NCI-H1417 treated with DMSO at 0.1 percent for 48 hours (cell line): ENCODE measurements at places on chromosomes 7 and 10.

- no peak for DNase-seq
Observed at GRCh38 chr10:118723466-118723865, 31.3 kb downstream of the CACUL1 start.

- DNase-seq, result no peak
Observed at GRCh38 chr7:130850956-130851355, 116.9 kb upstream of the KLF14 start.

DNA sequence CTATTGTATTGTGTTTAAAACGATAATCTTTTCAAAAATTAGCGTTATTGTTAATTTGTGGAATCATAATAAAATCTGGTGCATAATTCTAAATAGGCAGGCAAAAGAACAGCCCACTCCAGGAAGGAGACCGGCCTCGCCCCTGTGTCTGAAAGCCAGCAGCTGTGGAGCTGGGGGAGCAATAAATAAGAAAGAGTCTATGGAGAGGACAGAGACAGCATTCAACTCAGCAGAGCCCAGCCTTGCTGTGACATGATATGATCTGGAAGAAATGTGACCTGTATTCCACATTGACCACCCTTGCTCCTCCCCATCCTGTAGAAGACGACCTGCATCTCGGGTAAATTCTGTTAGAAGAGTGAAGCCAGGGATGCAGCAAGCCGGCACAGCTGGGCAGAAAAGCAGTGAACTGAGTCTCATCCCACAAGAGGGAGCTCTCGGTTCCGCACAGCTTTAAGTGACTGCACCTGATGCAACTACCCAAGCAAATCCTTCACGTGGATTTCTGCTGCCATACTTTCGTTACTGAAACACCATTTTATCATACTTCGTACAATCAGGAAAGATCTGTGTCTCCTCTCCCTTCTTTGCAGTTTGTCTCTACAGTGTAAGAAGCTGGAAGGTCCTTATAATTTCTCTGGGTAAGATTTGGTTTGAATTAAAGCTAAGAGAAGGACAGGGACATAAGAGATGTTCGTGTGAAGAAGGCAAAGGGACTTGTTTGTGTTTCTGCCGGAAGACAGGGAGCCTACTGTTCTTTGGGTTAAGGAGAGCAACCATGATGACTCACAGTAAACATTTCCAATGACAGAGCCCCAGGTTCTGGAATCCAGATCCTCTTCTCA lies 427.1 kb downstream of the GPAM start:
- DNase-seq, result no peak

GRCh38 chr7:83468251-83468739 lies 180.6 kb downstream of the SEMA3E start:
- no peak for DNase-seq

DNA sequence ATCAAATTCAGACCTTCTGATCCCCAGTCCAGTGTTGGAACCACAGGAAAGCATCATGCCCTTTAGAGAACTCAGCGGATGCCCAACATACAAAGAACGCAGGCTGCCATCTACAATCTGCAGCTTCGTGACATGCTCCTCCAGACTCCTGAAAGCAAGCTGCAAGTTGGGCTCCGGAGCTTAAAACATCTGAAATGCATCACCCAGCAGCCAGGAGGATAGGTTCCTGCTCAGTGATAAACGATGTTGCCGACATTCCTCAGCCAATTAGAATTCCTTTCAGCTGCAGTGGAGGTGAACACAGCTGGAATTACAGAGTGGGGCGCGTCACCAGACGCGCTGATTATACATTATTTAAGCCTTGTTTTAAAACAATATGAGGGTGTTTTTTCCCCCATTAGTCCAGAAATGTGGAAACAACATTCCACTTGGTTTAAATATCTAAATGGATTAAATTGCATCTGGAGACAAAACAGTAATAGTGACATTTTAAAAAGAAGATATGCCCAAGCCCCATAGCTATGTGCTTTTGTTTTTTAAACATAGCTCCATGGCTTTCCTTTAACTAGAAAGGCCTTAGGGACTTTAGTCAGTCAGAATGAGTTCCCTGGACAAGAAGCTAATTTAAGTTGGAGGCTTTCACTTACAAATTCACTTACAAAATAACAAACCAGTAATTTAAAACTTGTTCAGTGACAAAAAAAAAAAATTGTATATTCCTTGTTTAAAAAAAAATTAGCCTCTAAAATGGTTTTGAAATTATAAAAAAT lies 6.3 kb downstream of the SMURF1 start:
- DNase-seq, result no peak

GRCh38 chr7:149369497-149369896 lies 91.4 kb downstream of the ZNF777 start:
- DNase-seq, result no peak

DNA sequence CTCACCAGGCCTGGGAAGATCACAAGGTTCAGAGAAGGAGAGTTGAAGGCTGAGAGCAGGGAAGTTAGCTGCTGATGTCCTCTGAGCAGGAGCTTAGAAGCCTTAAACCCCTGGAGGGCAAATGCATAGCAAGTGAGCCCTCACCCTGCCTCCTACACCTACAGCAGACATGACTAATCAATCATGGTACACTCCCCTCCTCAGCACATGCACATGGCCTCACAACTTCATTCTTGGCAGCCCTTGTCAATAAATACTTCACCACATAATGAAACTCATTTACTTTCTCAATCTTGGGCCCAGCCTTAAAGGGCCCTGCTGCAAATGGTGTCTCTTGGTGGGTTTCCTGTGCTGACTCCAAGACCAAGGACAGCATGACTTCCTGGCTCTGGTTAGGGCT lies 12.9 kb downstream of the MMRN2 start:
- no peak for DNase-seq

GRCh38 chr10:13916384-13916947 lies 329.7 kb downstream of the PRPF18 start:
- DNase-seq, result no peak

DNA sequence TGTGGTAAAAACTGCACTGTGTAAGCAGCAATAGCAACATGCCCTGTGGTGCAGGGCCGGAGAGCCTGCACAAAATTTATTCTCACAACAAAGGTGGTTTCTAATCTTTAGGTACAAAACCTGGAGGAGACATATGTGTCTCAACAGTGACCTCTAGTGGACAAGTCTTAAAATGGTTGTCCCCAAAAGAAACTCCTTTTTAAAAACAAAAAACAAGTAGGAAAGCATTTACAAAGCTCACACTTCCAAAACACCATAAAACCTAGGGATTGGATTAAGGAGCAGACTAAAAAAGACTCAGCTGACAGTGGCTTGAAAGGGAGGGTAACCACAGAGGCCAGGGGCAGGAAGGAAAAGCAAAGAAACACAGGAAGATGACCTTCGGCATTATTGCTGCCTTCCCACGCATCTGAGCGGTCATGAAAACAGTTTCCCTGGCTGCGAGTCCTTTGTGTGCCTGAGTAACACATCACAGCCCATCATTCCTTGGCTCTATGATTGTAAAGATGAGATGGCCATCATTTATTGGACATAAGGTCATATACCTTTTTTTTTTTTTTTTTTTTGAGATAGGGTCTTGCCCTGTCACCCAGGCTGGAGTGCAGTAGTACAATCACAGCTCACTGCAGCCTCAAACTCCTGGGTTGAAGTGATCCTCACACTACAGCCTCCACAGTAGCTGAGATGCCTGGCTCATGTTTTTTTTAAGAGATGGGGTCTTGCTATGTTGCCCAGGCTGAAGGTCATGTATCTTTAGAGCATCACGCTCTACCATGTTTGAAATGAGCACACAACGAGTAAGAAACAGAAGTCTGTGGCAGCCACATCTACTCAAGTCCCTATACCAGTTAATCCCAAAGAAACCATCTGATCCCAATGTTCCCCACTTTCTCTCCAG lies 39.5 kb downstream of the RSU1 start:
- no peak for DNase-seq

DNA sequence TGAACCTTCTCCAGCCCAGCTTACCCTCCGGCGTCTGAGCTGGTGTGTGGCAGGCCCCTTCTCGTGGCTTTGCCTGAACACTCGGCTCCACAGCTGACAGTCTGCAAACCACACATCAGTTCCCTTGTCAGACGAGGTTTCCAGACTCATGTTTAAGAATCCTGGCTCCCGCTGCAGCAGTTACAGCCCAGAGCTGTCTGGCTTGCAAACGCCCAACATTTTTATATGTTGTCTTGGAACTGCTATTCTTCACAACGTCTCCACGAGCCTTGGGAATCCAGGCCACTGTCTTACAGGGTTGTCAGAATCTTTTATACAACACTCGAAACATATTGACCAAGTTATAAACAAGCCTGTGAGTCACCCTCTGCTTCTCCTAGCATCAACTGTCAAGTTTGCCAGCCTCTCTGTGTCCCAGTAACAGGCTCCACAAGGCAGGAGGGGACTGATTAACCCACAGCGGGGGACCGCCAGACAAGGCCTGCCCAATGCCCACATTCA lies 68.1 kb downstream of the TNS3 start:
- no peak for DNase-seq

DNA sequence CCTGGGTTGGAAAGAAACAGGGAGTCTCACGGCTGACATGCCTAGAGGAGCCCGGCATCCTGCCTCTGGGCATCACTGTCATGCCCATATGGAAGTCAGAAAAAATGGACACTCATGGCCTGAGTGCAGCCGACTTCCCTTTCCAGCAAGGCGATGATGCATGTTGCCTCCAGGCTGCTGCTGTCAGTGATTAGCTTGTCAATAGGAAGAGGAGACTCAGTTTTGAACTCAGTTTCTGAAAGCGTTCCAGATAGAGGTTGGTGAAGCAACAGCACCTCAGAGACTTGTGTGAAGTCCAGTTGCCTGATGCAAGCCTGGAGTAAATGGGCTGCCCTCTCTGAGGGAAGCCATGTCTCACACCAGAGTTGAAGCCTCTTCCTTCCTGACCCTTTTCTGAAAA lies 148.4 kb downstream of the TPST1 start:
- no peak for DNase-seq

DNA sequence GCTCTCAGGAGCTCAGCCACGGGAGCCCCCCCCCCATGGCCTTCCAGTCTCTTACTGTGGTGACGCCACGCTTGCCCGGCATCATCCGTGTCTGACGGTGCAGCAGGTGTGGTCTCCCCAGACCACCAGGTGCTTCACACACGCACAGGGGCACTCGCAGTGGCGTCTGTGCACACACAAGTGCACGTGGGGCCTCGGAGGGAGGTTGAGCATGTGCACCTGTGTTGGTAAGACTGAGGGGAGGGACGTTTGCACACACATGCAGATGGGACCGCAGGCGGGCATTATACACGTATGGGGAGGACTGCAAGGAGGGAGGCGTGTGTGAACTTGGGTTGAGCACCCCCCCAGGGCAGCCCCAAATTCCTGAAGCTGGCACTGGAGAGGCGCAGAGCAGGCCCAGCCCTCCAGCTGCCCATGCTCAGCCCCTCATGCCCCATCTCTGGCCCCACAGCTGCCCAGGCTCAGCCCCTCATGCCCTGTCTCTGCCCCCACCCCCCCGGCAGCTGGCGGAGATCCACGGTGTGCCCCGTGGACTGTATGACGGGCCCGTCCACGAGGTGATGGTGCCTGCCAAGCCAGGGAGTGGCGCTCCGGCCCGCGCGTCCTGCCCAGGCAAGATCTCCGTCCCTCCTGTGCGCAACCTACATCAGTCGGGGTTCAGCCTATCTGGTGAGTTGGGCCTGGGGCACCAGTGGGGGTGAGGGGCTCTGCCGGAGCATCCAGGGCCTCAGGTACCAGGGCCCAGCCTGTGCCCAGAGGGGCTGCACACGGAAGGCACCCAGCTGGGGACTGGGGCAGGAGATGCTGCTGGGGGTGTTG lies 16.7 kb downstream of the DPYSL4 start:
- no peak for DNase-seq

DNA sequence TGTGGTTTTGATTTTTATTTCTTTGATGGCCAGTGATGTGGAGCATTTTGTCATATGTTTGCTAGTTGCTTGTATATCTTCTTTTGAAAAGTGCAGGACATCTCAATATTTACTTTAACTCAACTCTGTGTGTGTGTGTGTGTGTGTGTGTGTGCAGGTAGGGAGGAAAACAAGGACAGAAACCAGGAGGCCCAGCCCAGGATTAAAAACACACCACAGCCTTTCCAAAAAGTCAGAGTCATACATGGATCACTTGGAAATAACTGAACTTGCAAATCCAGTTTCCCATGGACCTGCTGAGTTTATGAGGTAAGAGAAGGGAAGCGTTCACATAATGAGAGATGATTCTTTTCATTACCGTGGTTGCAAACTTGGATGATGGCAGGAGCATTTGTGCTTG lies 189.9 kb upstream of the LYZL1 start:
- no peak for DNase-seq

DNA sequence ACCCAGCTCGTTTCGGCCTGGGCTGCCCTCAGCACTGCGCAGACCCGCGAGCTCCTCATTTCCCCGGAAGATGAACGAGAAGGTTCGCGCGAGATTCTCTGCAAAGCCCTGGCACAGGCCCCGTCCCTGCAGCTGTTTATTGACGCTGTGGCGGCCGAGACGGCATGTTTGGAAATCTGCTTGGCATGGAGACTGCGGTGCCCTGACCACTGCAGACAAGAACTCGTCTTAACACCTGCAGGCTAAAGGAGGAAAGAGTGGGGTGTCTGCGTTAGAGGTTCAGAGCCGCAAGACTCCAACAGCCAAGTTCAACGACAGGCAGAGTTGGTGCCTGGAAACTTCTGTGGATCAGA lies 125.6 kb downstream of the DNAJB6 start:
- no peak for DNase-seq

DNA sequence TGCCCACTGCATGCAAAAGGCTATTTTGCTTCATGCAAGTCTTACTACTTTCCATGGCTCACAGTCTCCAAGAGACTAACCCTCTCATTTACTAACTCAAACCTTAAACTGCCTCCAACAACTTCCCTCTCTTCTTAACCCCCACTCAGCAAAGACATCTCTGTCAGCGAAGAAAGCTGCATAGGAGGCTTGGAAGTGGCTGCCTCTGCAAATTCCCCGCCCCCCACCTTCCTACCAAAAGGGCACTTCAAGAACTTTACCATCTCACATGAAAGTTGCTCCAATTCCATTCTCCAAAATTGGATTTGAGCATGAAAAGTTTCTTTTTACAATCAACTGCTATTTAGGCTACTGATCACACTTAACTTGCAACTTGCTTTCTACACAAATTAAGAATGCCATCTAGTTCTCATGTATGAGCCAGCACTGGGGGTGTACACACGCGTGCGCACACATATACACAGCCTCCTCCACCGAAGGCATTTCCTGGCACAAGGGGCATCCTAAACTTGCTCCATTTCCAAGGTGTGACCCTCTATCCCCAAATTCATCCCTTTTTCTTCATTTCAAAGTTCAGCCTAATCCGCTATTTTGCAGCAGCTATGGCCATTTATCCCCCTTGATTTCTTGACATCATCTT lies 1.8 kb downstream of the CCDC6 start:
- DNase-seq, result no peak

DNA sequence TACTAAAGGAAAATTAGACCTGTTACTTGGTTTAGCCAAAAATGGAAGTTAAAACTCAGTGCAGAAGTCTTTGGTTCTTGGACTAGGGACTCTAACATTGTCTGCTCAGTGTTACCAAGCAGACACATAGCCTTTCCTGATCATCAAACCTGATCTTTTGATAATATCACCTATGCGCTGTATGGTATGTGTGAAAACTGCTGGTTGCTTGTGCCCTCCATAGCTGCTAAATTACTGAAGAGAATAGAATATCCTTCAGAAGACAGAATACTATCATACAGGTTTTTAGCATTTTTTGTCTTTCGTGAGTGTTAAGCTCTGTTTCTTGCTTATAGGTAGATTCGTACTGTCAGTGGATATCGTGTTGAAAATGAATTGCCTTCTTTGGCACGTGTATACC lies 68.7 kb downstream of the ST7 start:
- no peak for DNase-seq
